GM06990 (cell line): ENCODE measurements at places on chromosomes 13 and 19.

DNA sequence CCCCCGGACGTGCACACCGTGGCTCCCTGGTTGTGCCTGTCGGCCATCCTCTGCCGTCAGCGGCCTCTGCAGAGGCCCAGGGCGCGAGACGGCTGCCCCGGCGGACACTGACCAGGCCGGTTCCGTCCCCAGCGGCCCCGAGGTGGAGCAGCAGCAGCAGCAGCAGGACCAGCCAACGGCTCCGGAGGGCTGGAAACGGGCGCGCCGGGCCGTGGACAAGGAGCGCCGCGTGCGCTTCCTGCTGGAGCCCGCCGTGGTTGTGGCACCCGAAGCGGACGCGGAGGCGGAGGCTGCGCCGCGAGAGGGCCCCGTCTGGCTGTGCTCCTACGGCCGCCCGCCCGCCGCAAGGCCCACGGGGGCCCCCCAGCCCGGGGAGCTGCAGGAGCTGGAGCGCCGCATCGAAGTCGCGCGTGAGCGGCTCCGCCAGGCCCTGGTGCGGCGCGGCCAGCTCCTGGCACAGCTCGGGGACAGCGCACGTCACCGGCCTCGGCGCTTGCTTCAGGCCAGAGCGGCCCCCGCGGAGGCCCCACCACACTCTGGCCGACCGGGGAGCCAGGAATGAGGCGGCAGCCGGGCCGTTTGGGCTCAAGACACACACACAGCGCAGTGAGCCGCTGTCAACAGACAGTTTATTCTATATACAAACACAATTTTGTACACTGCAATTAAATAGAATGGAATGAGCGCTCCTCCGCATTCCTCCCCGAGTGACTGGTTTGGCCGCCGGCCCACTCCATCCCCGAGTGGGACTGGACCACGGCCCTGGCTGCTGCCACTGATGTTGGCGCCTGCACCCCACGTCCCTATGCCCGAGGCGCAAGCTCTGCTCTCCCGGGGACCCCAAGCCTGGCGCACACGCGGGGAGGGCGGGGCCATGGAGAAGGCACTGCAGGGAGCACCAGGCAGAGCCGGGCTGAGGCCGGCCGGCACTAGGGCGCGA lies 9.1 kb downstream of the GRIN3B start:
- DNase-seq, result no peak

DNA sequence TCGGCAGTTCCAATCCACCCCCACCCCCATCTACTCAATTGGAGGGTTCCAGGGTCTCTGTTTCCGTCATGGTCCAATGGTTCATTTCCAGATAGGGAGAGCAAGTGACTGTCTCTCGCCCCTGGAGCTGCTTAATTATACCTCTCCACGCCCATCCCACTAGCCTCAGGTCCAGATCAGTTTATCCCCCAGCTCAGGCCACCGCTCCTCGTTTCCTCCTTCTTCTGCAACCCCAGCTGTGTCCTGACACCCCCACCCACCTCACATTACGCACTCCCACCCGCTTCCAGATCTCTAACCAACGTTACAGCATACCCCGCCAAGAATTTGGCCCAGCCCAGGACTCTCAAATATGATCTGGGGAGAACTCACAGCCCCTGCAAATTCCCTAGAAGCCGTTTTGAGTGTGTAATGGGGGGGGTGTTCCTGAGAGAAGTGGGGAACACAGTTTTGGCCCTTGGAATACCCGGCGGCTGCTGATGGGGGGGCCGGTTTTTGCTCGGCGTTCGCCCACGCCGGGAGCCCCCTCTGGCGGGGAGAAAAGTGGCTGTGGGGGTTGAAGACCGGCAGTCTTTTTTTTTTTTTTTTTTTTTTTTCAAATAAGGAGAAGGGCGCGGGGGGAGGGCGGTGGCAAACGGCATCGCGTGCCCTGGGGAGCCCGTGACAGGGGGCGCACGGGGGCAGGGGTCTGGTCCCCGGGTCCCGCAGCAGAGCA lies 1.7 kb upstream of the PDE4A start:
- no peak for DNase-seq

DNA sequence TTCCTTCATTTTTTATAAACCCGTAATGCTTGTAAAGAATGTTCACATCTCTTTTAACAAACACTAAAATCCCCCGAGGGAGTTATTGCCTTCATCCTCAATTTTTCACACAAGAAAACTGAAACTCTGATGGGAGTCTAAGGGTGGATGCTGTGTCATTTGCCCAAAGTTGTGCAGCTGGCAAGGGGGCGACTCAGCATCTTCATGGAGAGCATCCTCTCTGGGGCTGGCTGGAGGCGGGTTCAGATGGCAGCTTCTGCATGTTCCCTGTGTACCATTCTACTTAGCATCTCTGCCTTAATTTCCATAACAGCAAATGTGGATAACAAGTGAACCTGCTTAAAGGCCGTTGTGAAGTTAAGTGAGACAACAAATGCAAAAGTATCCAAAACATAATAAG lies 256.4 kb downstream of the IRS2 start:
- DNase-seq, result no peak

GRCh38 chr13:27593267-27593666 lies 27.1 kb downstream of the LNX2 start:
- no peak for DNase-seq

DNA sequence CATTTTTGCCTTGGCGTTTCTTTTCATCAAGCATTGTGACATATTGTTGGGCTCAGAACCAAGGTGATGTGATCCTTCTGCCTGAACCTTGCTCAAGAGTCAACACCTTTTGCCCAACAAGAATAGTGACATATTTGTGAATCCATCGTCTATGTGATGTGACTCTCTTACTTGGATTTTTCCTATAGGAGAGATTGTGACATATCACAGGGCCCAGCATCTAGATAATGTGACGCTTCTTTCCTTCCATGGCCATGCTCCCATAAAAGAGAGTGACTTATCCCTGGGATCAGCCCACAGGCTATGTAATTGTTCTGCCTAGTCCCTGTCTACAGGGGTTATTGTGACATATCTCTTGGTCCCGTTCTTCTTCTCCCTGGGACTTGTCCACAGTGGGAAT lies 8.5 kb upstream of the ZNF429 start:
- DNase-seq, result no peak
